ENCODE measurements at places on chromosomes 5 and 9.

GRCh38 chr5:142492781-142493281, 168.0 kb upstream of the SPRY4 start:
- DNase-seq: no peak

GRCh38 chr5:171571663-171572062, 152.2 kb downstream of the FGF18 start:
- DNase-seq: no peak

DNA sequence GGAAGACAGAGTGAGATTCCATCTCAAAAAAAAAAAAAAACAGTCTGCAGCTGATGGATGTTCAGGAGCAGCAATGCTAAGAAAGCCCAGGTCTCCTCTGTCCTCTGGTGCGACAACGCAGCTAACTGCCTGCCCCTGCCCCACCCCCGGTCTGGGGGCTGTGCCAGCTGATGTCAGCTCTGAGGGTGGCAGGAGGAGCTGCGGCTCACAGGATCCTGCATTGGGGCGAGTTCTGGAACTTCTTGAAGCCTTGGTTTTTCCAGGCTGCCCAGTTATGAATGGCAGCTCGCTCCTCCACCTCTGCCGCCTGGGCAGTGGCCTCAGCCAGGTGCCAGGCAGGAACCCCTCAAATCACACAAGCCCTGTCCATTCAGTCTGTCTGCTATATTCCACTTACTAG, 113.5 kb downstream of the ROR2 start:
- DNase-seq: no peak

DNA sequence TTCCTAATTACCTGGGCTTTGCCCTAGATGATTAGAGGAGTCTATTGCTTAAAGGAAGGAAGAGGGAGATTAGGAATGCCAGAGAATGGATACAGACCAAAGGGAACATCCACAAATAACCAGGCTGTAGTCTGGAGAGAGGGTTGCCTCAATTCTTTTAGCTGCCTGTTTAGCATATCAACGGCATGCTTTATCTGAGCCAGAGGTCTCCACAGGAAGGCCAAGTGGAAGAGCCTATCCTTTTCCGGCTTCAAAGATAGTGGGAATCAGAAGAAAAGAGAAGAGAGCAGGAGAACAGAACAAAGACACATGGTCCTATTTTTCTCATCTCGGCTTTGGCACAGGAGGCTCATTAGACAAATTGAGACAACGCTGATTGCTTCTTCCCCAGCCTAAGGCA, 142.4 kb downstream of the NMUR2 start:
- no peak for DNase-seq

DNA sequence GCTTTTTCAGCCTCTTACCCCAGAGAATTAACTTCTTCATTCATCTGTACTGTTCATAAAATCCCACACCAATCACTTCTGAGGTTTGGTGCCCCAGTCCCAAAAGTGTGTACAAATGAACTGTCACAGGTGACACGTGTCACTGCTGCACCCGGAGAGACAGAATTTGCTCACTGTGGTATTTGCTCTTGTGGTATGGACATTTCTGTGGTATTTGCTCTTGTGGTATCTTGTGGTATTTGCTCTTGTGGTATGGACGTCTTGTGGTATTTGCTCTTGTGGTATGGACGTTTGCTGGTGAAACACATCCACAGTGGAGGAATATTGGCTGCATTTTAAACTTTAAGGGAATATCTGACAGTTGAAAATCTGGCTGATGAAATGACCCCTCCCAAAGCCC, 214.9 kb upstream of the DAP start:
- DNase-seq: no peak

- no peak for DNase-seq
These were observed 21.5 kb upstream of the GPR21 start for GRCh38 chr9:123011878-123012528.

DNA sequence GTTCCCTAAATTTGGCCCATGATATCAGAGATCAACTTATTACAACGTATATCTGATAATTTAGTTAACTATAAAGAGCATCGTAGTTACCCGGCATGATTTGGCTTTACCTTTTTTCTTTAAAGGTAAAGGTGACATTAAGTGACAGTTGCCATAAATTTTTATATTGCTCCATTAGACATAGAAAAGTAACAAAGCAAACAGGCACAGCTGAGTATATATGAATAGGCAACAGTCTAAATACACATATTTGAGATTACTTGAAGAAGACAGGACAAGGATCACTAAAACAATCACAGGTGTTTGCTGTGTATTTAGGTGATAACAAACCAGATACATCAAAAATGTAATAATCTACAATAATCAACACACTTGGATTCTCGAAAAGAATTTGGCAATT, 34.8 kb downstream of the RFX3 start:
- no peak for DNase-seq

DNA sequence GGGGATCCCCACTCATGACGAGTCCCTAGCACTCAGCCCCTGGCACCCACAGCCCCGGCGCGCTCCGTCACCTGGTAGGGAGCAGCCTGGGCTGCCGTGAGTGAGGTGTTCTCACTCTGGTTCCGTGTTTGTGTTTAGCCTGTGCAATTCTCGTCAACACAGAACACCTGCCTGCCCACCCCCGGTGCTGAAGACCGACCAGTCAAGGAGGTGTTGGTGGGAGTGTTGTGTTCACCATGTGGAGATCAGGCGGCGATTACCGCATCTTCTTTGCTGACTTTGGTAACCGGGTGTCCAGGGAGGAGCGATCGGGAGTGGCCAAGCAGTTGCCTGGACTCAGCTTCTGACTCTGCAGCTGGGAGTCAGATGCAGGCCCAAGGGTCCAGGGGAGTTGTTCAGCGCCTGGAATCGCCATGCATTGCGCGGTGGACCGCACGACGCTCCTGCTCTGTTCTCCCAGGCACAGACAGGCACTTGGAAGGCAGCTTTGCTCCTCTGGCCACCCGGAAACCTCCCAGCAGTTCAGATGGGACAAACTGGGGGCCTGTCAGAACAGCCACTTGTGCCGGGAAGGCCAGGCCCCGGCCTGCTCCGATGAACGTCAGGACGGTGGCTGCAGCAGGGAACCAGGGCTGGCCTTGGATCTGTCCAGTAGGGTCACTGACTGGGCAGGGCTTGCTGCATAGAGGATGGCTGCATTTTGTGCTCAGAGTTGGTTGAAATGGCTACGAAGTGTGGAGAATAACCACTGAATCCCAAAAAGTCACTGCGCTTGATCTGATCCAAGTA, 28.2 kb downstream of the EXOC3 start:
- no peak for DNase-seq

DNA sequence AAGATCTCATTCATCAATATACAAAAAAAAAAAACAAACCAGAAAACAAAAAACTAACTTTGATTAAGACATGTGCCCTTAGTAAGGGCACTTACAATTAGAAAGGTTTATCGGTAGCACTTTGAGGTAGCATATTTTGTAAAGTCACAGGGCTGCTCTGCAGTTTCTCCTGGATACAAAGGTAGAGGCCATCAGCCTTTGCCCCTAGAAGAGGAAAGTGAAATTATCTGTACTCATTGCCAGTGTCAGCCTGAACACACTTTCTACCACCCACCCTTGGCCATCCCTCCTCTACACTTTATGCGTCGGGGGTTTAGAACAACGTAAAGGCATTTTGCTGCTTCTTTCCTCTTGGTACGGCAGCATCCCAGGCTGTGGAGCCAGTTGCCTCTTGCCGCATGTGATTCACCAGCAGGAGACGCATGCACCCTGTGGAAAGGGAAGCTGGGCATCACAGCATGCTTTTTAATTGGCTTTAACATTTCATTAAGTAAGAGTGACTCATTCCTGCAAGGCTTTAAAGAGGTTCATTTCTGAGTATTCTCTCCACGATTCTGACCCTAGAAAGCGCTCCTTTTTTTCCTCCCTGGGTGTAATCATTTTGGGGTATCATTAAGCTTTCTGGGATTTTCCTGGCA, 84.6 kb downstream of the CEMIP2 start:
- no peak for DNase-seq

GRCh38 chr9:81879501-81879916, 48.7 kb upstream of the SPATA31D4 start:
- no peak for DNase-seq

Data from stimulated activated CD8-positive, alpha-beta memory T cell treated with anti-CD3 and anti-CD28 coated beads, Interleukin-12 subunit alpha, Interleukin-12 subunit beta, amount 100 ng/mL, for 1 hour (primary cell).